HCEC 1CT (cell line): ENCODE measurements at places on chromosomes 5 and 9.

DNA sequence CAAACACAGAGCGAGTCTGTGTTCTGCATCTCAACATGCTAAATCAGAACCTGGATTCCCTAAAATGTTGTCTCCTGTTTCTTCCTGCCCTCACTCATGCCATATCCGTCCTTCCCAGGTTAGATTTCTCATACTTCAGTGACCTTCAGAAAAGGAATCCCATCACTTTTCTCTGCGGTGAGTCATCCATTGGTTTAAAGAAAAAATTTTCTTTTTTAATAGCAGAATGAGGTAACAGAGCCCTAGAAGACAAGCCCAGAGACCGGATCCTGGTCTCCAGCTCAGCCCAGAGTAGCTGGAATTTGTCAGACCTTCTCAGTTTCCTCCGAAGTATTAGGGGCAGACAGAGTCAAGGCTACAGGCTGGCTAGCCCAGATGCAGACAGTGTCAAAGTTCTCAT is 143.2 kb upstream of the DMRT1 start:
- peak; percentile 82 for DNase-seq

DNA sequence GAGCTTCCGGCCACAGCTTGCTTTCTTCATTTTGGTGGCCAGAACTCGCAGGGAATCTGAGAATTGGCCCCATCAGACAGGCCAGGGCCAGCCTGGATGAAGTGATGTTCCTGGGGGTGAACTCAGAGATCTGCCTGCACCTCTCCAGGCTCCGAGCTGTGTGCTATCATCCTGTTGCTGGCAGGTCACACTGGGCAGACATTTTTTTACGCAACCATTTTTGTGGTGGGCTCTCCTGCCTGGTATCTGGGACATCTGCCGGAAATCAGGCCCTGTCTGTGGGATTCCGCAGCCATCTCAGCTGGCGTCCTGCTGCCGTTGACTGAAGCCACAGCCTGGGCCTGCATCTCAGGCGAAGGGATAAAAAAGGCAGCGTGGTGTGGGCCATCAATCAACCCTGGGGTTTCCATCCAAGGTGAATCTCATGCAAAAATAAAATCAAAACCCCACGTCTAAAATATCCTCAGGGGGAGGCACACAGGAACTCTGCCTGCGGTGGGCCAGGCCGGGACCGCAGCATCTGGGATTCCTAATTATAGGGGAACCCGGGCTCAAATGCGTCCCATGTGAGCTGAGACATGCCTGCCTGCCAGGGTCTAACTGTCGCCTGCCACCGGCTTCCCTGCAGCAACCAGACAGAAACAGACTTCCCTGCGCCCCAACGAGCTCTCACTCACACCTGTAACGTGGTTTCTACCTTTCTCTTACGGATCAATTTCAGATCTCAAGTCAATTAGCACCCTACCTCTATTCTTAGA is 174.3 kb downstream of the SYK start:
- DNase-seq = no peak

DNA sequence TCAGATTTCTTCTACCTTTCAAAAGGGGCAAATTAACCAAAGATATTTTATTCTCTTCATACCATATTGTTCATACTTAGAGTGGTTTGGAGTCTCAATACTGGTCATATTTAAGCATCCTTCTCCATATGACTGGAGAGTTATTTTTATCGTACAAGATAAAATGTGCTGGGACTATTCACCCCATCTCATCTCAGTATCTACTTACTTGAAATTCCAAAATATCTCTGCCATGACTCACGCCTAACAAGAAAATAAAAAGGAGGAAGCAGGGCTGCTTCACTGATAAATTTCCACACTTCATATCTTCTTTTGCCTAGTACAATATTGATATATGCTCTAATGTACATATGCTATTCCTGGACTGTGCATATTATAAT is 277.9 kb upstream of the CDH9 start:
- peak; percentile 81 for DNase-seq

DNA sequence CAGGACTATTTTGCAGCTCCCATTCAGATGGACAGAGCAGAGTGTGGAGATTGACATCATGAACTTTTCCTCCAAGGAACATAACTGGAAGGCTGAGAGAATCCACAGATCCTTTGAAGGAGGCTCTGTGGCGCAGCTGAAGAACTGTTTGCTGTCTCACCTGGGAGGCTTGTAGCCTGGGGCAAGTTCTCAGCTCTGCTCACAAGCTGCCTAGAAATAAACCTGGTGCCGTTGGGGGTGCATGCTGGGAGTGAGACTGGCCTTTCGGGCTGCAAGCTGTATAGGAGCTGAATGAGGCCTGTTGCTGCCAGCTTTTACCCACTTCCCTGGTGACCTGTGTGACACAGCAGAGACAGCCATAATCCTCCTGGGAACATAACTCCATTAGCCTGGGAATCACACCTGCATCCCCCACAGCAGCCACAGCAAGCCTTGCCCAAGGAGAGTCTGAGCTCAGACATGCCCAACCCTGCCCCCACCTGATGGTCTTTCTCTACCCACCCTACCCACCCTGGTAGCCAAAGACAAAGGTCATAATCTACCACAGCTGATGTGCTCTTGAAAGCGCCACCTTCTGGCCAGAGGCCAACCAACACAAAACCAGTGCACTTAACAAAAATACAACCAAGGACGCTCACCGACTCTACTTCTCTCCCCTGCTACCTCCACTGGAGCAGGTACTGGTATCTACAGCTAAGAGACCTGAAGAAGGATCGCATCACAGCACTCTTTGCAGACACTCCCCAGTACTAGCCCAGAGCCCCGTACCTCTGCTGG is 205.1 kb upstream of the MRPS30 start:
- no peak for DNase-seq

DNA sequence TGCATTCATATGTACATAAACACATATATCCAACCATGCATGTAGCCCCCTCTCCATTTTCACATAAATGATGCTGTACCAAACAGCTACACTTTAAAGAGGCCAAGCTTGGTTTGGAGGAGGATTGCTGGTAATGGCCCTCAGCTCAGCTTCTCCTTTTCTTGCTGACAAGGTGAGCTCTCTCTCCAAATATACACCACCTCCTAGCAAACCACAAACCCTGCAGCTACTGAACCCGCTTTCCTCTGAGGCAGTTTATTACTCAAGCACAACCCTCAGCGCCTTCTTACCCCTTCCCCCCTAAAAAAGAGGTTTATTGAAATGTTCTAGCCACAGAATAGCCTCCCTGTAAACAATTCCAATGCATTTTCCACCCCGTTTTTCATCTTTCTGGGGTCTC is 54.0 kb downstream of the ALG2 start:
- DNase-seq = no peak

- no peak for DNase-seq
Measured at GRCh38 chr9:3027210-3027609, 183.3 kb upstream of the PUM3 start.

DNA sequence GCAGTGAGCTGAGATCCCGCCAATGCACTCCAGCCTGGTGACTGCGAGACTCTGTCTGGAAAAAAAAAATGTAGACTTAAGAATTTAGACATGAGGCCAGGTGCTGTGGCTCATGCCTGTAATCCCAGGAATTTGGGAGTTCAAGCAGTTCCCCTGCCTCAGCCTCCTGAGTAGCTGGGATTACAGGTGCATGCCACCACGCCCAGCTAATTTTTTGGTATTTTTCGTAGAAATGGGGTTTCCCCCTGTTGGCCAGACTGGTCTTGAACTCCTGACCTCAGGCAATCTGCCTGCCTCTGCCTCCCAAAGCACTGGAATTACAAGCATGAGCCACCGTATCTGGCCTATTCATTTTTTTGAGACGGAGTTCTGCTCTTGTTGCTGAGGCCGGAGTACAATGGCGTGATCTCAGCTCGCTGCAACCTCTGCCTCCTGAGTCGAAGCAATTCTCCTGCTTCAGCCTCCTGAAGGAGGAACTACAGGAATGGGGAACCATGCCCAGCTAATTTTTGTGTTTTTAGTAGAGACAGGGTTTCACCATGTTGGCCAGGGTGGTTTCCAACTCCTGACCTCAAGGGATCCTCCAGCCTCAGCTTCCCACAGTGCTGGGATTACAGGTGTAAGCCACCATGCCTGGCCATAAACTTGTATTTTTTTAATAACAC is 14.0 kb downstream of the DDX46 start:
- DNase-seq = no peak

- peak; percentile 68 for DNase-seq
Measured at GRCh38 chr5:89300426-89300970, 417.5 kb upstream of the MEF2C start.

- no peak for DNase-seq
Measured at GRCh38 chr5:141778206-141778605, 96.2 kb upstream of the ARAP3 start.

GRCh38 chr9:103680581-103680980 is 413.5 kb upstream of the SMC2 start:
- DNase-seq = no peak

DNA sequence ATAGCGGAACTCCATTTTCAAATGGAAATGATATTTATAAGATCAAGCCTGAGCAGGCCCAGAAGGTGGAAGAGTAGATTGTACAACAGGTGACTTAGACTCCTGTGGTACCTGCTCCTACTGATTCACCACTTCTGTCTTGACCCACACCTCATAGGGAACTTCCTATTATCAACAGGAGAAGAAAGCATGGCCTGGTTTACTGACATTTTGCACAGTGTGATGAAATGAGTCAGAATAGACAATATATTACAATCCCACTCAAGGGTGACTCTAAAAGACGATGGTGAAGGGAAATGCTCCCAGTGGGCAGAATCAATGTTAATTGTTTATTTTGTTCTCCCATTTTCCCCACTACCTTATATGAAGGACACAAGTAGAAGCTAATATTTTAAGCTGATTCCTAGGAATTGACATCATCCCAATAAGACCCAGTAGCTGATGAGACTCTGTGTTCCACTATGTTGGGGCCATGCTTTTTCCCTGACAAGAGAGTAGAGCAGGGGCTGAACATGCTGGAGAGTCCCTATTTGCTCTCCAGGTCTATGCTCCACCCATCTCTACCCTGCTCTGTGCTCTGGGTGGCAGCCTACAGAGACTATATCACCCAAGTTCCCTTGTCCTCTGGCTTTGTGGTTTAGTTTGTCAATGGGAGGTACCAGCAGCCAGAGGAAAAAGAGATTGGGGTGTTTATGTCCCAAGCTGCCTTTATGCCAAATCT is 163.4 kb upstream of the FSTL4 start:
- DNase-seq = no peak

- DNase-seq = no peak
Measured at GRCh38 chr9:123309611-123310010, 41.2 kb upstream of the STRBP start.

- no peak for DNase-seq
Measured at GRCh38 chr5:159805021-159805420, 111.3 kb upstream of the ADRA1B start.

DNA sequence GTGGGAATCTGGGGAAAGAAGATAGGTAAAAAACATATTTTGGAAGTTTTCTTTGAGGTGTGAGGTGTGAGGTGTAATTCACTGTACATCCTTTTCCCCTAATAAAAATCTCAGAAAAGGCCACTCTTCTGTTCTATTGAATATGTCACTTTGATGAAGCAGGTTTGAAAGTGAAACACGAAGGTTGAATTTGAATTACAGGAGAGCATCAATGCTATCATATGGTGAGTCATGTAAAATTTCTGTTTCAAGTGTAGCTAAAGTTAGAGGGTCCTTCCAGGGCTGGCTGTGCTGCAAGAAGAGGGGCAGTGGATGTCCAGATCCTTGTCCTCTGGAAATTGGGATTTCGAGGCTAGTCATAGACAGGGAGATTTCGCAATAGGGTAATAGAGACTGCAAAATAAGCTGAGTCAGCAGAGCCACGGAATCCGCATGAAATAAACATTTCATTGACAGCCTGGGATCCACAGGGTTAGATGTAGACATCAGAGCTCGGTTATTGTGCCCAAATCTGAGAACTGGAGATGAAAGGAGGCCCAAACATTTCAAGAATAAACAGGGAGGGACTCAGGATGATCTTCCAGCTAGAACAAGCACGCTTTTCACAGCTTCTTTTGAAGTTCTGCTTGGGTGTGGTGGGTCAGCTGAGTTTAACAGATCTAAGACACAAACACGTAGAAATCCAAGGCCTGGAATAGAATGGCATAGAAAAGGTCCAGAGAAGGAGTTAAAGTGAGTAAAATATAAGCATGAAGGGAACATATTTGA is 194.4 kb upstream of the CDKN2B start:
- peak; percentile 84 for DNase-seq
